ENCODE measurements at places on chromosomes 13 and 19.

GRCh38 chr13:71477735-71478134, 389.3 kb downstream of the DACH1 start:
- DNase-seq, result no peak

DNA sequence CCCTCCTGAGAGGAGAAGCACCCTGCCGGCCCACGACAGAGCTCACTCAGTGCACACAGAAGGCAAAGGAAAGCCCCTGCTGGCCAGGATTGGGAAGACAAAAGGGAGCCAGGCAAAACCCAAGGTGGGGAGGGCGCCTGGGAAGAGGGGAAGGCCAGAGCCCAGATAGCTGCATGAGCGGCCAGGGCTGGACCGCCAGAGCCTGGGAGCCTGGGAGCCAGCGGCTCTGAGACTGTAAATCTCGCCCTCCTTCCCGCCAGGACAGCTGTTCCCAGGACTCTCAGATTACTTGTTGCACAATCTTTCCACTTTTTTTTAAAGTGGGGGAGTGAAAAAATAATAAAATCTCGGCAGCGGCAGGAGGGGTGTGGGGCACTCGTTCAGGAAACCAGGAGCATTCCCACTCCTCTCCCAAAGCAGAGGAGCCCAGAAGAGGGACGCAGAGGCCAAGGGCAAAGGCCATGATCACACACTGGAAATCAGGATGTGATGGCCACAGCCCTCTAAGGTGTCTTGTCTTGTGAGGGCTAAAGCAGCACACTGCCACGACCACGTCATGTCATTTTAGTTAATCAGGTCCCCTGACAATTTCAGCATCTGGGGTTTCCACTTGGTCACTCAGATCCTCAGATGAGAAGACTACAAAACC, 19.6 kb upstream of the EPHX3 start:
- peak; percentile 85 for DNase-seq

- peak; percentile 28 for DNase-seq
Measured at GRCh38 chr19:49017666-49018351, 918 bp upstream of the LHB start.

DNA sequence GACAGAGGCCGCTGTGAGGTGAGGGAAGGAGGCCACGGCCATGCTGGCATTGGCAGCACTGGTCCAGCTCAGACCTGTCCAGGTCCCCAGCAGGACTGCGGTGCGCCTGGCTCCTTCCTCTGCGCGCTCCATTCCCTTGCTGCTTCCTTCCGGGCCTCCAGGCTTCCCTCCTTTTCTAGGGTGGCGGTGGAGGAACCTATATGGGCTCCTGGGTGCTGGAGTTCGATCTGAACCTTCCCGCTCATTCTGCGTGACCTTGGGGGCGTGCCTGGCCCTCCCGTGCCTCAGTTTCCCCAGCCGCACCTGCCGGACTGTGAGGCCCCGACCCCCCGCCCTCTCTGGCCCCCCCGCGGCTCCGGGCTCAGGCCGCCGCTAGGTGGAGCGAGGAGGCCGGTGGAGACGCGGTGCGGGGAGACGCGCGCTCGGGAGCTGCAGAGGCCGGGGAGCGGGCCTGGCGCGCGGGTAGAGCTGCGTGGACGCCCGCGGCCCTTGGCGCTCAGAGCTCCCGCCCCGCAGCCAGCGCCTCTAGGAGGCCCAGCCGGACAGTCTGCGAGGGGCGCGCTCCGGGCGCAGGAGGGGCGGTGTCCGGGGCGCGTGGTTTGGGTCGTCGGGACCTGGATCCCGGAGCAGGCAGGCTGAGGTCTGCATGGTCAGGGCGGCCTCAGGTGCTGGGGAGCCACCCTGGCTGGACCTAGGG, 29.9 kb downstream of the EFNA2 start:
- peak; percentile 9 for DNase-seq

DNA sequence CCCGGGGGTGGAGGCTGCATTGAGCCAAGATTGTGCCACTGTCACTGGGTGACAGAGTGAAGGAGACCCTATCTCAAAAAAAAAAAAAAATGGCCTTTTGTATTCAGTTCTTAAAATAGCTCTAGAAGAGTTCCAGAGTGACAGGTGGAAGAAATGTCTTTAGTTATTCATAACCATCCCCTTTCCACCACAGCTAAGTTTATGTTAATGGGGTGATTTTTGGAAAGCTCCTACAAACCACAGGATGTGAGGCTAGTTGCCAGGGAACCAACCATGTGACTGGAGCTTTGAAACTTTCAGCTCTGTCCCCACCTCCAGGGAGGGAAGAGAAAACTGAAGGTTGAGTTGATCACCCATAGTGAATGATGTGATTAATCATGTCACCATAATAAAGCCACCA, 6.9 kb downstream of the ZNF490 start:
- DNase-seq, result no peak
